ENCODE measurements at places on chromosomes 1 and 21. TPM values are rescaled to one million over a fixed set of nuclear protein-coding genes. Genes with fewer than 3 reads are reported as not detected.
A peak's percentile ranks its signal among the peaks of the same experiment; 100 is the strongest.

DNA sequence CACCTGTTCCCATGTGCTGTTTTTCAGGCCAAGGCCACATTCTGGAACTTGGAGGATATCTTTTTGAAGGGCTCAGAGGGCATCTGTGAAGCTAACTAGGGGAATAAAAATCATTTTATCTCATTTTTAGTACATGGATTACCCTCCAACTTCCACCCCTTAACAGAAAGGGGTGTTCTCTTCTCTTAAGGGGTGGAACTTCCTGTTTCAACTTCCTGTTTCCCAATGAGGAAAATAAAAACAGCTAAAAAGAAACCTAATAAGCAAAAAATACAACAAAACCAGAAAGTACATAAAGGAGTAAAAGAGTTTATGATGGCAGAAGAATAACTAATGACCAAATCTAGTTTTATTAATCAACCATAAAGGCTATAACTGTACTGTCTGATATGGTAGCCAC, 24.8 kb upstream of the SLC22A15 start:
- peak; percentile 38 for DNase-seq

- DNase-seq: no peak
Observed at GRCh38 chr1:207821464-207822045, 69.7 kb downstream of the CD46 start.

Gene SELP
- polyA plus RNA-seq: 1.4 TPM

GRCh38 chr1:189151361-189151760, 1326.3 kb downstream of the BRINP3 start:
- no peak for DNase-seq

GRCh38 chr1:218787826-218788225, 385.9 kb upstream of the LYPLAL1 start:
- no peak for DNase-seq

GRCh38 chr1:88378560-88378959, 305.5 kb upstream of the PKN2 start:
- no peak for DNase-seq

GRCh38 chr1:21696931-21697330, 27.8 kb upstream of the RAP1GAP start:
- DNase-seq: no peak

- no peak for DNase-seq
Observed at GRCh38 chr1:88284066-88284465, 400.0 kb upstream of the PKN2 start.

GRCh38 chr1:45785583-45785982, 17.8 kb upstream of the MAST2 start:
- DNase-seq: no peak

Gene MTMR11
- 152 TPM for polyA plus RNA-seq

Gene FMO5
- 18.0 TPM for polyA plus RNA-seq

- no peak for DNase-seq
Observed at GRCh38 chr1:36450919-36451305, 661 bp upstream of the OSCP1 start.

Gene RGS5
- not detected for polyA plus RNA-seq

GRCh38 chr1:232556351-232556750, 73.6 kb downstream of the SIPA1L2 start:
- no peak for DNase-seq

DNA sequence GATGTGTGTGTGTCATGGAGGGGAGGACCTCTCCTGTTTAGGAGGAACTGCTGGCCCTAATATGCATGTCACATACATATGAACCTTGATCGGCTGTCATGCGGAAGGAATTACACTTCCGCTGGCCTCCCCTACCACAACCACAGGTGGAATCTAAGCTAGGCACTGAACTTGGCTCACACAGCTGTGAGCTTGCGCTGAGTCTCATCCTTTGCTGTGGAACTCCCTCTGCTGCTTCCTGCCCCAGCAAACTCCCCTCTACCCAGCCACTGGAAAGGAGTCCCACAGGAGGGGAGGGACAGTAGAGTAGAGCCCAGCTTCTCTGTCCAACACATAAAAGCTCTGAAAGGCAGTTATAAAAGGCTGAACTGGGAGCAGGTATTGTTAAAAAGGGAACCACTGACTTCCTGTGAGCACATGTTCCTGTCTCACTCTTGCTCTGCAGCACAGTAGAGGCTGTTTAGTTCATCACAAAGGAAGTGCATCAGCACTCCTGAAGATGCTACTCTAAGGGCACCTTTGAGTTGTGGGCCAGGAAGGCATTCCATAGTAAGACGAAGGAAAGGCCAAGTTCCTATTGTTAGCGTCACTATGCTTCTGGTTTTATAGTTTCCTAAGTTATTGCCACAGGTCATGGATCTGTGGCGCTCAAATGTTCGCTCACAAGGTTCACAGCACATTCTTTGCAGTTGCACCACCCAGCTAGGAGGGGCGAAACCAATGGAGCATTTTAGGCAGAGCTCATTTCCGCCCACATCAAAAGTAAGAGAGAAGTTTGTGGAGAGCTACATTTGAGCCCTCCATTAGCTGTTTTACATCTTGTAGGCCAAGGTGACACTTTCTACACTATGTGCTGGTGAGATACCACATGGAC, 17.7 kb upstream of the PTPRC start:
- peak; percentile 70 for DNase-seq

Gene PRR9
- not detected for polyA plus RNA-seq

DNA sequence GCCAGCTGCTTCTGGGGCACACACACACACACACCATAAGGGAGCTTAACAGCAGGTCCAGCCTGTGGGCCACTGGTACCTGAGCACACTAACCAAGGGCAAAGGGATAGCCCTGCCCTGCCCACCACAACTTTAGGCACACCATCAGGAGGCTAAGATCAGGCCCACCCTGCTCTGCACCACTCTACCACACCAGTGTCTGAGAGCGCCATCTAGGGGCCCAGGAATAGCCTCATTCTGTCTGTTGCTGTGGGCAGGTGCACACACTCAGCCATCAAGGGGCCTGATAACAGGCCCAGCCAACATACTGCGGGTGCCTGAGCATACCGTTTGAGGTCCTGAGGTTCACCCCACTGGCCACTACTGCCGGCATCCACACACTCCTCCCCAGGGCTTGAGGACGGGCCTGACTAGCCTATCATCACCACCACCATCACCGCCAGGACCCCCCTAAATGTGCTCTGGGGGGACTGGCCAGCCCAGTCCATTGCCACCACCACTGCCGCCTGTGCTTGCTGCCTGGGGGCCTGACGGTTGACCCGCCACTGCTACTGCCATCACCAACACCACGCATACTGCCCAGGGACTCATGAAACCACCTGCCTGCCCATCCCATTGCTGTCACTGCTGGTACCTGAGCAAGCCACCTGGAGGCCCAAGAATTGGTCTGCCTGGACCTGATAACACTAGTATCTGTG, 31.3 kb downstream of the NSL1 start:
- peak; percentile 51 for DNase-seq

- DNase-seq: peak; percentile 87
Observed at GRCh38 chr1:89941110-89941766, 53.7 kb upstream of the ZNF326 start.

GRCh38 chr1:207890136-207890738, 20.7 kb downstream of the CD34 start:
- peak; percentile 43 for DNase-seq

- no peak for DNase-seq
Observed at GRCh38 chr1:74995821-74996220, 138.4 kb upstream of the LHX8 start.

Gene REN
- polyA plus RNA-seq: not detected

DNA sequence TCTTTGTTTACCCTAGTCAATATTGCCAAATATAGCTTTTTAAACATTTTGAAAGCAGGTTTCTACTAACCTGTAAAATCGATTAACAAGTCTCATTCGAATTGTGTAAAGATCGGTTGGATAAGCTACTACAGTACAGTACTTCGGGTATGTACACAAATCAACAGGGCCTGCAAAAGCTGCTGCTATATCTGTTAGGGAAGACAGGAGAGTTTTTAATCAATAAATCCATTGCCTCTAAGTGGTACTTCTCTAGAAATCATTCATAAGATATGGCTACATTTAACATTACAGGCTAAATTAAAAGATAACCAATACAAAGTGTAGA, 34.8 kb upstream of the PSMG1 start:
- DNase-seq: no peak

- DNase-seq: no peak
Observed at GRCh38 chr1:66637146-66637545, 103.2 kb downstream of the SGIP1 start.

- no peak for DNase-seq
Observed at GRCh38 chr1:18731148-18731547, 100.5 kb downstream of the PAX7 start.

Gene WDR3
- polyA plus RNA-seq: 8.0 TPM

DNA sequence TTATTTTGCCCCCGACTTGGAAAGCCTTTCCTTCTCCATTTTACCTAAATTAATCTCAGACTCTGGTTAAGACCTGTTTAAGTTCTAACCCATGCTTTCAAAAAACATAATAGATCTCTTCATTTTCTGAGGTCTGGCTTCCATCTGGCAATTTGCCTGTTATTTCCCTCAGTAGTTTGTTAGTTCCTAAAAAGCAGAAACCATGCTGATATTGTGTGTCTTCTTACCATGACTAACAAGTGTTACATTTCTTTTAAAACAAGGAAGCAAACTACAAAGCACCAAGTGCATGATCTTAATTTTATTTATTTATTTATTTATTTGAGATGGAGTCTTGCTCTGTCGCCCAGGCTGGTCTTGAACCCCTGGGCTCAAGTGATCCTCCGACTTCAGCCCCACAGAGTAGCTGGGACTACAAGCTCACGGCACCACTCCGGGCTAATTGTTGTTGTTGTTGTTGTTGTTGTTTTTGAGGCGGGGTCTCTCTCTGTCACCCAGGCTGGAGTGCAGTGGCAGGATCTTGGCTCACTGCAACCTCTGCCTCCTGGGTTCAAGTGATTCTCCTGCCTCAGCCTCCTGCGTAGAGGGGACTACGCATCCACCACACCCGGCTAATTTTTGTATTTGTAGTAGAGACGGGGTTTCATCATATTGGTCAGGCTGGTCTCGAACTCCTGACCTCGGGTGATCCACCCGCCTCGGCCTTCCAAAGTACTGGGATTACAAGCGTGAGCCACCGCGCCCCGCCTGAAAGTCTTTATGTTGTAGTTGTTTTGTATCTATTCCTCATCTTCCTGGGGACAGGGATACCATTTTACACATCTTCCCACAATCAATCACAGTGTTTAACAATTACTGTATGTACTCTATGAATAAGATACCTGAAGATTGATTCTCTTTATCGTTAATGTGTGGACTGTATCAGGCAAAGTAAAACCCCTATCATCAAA, 1.3 kb upstream of the PATJ start:
- DNase-seq: peak; percentile 3

Gene DVL1
- polyA plus RNA-seq: 0.41 TPM

GRCh38 chr1:220250681-220251080, 21.6 kb downstream of the RAB3GAP2 start:
- DNase-seq: no peak

DNA sequence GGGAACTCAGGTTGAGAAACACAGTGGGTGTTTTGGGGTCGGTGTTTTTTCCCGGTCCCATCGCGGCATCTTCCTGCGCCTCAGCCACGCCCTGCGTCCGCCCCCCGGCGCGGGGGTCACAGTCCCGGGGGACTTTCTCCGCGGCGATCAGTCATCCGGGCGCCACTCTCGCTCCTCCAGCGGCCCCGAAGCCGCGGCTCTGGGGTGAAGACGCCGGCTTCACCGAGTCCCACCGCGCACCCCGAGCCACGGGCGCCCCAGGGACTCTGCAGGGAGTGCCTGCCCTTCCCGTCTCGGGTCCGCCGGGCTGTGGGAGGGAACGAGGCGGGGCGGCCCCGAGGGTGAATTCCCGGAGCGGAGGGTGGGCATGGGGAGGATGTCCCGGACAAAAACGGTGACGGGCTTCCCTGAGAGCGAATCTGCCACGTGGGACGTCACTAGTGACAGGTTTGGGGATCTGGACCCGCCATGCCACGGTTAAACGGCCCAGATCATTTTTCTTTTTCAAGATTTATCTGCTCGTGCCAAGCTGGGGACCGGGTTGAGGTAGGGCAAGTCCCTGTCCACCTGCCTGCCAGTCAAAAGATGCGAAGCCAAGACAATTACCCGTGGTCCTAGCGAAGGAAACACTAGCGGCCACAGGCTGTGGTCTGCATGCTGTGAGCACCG, 717 bp upstream of the BATF3 start:
- no peak for DNase-seq

DNA sequence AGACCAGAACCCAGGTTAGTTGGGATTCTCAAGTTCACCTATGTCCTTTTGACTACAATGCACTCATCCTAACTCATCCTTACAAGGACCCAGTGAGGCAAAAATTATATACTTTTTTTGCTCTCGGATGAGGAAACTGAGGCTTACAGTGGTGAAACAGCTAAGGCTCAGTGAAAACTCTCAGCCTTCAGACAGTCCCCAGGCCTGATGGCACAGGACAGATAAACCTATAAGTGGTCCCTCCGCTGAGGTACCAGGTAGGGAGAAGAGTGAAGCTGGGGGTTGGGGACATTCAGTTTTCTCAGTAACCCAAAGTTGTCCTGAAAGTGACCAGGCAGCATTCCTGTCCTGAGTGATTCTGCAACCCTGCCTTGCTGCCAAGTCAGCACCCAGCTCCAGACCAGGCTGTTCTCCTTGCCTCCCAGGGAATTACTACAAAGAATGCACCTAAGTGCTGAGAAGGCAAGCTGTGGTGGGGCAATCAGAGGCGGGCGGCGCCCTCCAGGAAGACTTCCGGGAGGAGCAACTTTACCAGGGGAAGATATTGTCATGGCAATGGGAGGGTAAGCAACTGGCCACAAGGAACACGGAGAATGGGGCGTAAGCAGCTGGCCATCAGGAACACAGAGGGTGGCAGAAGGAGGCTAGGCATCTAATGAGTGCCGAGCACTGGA, 4.6 kb downstream of the TENT5B start:
- no peak for DNase-seq

GRCh38 chr21:21051109-21052055, 53.2 kb downstream of the NCAM2 start:
- peak; percentile 48 for DNase-seq

Gene LCE2B
- not detected for polyA plus RNA-seq

Gene NES
- not detected for polyA plus RNA-seq

Gene VASH2
- not detected for polyA plus RNA-seq

DNA sequence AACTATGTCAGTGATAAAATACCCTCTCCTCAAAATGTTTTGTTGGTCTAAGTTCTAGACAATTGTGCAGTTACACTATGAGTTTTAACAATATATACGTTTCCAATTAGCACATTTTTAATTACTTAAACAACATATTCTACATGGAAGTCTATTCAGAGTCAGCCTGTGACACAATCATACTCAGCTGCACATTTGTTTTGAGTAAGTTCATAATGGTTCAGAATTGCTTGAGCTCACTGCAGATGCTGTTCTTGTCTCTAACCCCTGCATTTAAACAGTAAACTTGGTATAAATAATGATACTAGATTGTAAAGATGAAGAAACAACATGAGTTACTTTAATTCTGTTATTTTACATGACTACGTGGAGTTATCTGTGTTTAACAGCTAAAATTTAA, 30.6 kb downstream of the CDKN2C start:
- no peak for DNase-seq

GRCh38 chr1:119933397-119933796, 37.1 kb upstream of the ADAM30 start:
- DNase-seq: no peak
